ENCODE measurements at places on chromosomes 1 and 21. TPM values are rescaled to one million over a fixed set of nuclear protein-coding genes. Genes with fewer than 3 reads are reported as not detected.
A peak's percentile ranks its signal among the peaks of the same experiment; 100 is the strongest.

- DNase-seq = peak; percentile 47
Measured at GRCh38 chr1:4627353-4627752, 27.1 kb upstream of the AJAP1 start.

GRCh38 chr1:244354810-244355278, 96.9 kb downstream of the ADSS2 start:
- DNase-seq = no peak

GRCh38 chr1:109832945-109833344, 69.2 kb upstream of the EPS8L3 start:
- peak; percentile 53 for DNase-seq

GRCh38 chr1:162988869-162989268, 80.3 kb upstream of the RGS4 start:
- peak; percentile 48 for DNase-seq

GRCh38 chr1:175641633-175642032, 101.8 kb downstream of the TNR start:
- no peak for DNase-seq

- DNase-seq = no peak
Measured at GRCh38 chr21:43627527-43627926, 31.8 kb downstream of the HSF2BP start.

DNA sequence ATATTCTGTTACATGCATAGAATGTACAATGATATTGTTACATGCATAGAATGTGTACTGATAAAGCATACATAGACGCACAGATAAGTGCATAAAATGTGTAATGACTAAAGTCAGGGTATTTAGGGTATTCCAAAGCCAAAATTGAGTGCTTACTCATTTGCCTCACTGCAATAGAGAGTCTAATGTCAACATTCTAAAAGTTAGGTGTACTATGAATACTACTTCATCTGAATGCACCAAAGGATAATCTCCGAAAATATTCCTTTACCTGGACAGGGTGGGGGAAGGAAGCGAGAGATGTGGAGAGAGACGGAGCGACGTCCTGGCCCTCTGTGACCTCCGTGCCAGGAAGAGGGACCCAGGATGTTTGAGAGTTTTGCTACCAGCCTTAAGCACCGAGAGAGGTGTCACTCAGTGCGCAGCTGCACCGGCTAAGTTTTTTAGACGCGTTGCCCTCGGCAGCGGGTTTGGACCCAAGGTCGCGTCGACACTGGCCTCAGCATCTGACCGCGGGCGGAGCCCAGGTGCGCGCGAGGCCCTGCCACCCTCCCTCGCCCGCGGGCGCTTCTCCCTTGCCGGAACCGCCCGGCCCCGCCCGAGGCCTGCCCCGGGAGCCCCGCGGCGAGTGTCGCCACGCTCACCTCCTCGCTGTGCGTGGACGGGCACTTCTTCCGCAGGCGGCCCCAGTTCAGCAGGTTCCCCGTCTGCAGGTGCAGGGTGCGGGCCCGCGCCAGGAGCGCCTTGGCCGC, 660 bp downstream of the GCLM start:
- DNase-seq = peak; percentile 53

DNASE2B gene
- not detected for total RNA-seq

TMPRSS2 gene
- 10.2 TPM for total RNA-seq

Measured in H9 (cell line).